Vagina (tissue), 2 donors: ENCODE measurements at places on chromosomes 5 and 9. TPM values are rescaled to one million over a fixed set of nuclear protein-coding genes. Genes with fewer than 3 reads are reported as not detected.
A peak's percentile ranks its signal among the peaks of the same experiment; 100 is the strongest.

Gene CDC42SE2
- total RNA-seq: 19.4 TPM

Gene CCDC152
- total RNA-seq: not detected

Gene SPINK4
- total RNA-seq: not detected

Gene PTPN3
- total RNA-seq: 15.5 TPM

Gene CAST
- 309 TPM for total RNA-seq

DNA sequence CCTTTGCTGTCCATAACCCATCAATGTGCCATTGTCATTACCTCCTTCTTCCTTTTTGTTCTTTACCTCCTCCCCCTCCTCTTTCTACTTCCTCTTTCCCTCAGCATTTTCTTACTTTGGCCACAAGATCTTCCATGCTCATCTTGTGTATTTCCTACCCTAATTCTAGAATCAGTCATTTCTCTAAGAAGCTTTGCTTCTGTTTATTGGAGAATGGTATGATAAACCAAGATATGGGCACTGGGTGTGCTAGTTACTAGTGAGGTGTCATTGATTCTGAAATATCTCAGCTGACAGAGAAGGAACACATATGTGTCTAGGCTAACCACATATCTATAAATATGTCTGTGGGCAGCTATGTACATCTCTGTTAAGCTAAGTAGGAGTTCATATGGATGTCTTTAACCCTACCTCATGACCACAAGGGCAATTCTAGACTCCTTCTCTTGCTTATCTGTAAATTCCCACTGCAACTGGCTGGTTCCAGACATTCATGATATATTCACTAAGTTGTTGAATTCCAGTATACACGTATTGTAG is 2051.3 kb upstream of the CDH9 start:
- DNase-seq: no peak

DNA sequence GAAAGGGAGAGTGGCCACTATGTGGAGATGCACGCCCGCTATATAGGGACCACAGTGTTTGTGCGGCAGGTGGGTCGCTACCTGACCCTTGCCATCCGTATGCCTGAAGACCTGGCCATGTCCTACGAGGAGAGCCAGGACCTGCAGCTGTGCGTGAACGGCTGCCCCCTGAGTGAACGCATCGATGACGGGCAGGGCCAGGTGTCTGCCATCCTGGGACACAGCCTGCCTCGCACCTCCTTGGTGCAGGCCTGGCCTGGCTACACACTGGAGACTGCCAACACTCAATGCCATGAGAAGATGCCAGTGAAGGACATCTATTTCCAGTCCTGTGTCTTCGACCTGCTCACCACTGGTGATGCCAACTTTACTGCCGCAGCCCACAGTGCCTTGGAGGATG is 19.8 kb downstream of the RGMB start:
- DNase-seq: no peak

GRCh38 chr9:126303488-126303887 is 23.1 kb upstream of the MVB12B start:
- peak; percentile 29 for DNase-seq

GRCh38 chr5:59843511-59844213 is 49.9 kb downstream of the PDE4D start:
- no peak for DNase-seq

DNA sequence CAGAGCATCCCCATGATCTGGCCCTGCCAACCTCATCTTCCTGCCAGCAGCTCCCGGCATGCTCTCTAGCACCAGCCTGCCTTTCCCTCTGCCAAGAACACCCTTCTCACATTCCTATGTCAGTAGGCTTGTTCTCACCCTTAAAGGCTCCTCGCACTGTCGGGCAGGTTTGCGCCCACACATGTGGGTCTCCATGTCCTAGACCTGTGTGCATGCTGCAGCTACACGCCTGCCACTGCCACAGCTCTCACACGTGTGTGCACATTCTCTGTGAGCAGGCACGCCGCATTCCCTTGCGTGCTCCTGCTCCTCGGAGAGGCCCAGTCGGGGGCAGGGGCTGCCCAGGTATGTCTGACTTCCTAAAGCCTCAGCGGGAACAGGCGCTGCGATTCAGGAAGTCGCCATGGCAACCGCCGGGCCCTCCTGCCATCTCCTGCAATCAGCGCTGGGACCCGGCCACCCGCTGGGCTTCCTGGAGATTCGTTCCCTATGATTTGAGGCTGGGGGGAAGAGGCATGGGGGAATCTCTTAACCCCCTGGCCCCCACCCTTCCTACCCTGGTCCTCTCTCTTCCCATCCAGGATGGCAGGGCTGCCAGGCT is 28.1 kb downstream of the NDUFA8 start:
- DNase-seq: no peak

DNA sequence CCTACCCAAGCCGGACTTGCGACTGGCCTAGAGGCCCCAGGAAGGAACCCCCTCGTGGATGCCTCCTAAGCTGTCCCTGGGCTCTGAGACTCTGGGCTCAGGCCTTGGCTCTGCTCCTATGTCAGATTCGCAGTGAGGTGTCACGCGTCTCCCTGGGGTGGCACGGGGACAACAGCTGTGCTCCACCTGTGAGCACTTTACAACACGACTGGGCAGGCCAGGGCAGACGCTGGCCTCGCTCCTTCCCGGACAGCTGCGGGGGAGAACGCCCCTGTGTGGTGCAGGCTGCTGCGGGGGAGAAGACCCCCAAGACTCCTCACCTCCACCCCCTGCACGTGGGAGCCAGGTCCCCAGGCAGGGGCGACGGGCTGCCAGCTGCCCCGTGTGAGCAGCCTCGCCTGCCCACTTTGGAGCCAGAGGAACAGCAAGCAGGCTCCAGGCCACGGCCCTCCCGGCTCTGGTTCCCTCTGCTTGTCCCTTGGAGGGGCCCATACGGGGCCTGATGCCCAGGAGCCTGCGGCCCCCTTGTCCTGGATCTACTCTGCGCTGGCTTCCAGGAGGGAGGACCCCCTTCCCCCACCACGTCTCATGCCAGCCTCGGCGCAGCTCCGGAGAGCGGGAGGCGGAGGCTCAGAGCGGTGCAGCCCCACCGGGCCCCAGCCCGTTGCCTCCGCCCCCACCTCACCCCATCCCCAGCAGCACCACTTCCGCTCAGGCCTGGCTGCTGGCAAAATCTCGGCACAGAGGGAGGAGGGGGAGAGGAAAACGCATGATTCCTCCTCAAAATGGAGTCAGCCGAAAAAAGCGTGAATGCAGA is 36.0 kb downstream of the SARDH start:
- DNase-seq: no peak

DNA sequence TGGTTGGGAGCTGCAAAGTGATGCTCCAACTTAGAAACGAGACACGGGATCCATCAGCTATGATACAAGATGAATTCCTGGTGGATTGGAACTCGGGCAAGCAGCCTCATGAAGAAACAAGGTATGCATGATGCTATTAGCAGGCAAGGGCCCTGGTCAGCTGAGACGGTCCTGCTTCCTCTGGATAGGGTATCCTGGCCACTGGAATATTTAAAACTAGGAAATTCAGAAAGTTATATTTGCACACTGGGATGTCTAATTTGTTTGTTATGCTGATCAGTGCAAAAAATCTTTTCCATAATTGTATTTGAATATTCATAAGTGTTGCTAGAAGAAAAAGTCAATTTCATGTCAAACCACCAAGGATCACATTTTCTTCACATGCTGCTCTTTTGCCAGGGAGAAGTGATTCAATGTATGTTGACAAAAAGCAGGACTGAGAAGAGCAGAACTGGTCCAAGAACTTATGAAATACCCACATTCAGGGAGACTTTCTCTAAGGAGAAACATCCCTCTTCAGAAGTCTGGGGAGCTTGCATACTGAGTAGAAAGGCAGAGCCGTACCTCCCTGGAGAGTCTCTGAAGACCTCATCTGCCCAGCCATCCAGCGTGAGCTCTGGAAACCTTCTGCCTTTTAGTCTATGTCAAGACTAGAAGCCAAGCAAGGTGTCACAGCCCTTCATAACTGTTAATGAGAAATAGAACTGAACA is 6.7 kb upstream of the NXNL2 start:
- DNase-seq: no peak

DNA sequence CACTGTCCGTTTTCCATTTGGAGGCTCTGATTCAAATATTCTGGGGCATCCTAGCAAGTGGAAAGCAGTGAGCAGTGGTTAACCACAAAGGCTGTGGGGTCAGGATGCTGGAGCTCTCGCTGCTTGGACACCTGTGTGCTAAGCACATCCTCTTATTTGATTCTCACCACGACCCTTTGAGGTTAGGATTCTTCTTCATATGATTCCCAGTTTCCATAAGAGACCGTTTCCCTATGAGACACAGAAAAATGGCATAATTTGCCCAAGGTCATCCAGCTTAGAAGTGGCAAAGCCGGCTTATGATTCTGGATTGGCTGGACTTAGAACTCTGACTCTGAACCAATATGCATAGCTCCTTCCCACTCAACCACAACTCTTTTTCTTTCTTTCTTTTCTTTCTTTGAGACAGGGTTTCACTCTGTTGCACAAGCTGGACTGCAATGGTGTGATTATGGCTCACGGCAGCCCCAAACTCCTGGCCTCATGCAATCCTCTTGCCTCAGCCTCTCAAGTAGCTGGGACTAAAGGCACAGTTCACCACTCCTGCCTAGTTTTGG is 207.7 kb downstream of the TTLL11 start:
- no peak for DNase-seq

- DNase-seq: no peak
These were observed 4.8 kb upstream of the ST6GALNAC4 start for GRCh38 chr9:127921557-127922120.

GRCh38 chr9:2261421-2262103 is 246.4 kb downstream of the SMARCA2 start:
- no peak for DNase-seq

DNA sequence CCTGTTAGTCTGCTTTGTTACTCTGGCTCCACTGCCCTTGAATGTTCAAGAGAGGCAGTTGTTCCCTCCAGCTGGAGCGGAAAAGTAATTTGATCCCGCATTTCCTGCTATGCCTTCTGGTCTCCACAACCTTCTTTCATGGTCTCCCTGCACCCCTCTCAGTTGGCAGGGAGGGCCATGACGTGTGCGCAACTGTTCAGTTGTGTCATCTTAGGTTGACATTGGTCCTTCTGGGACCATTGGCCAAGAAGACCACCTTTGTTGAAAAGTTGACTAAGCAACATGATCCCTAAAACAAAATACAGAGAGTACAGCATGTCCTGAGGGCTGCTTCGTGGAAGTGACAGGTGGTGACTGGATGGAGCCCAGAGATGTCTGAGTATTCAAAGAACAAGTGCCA is 192.5 kb upstream of the TUT7 start:
- no peak for DNase-seq

GRCh38 chr5:56090793-56091460 is 96.2 kb upstream of the IL6ST start:
- DNase-seq: no peak

- no peak for DNase-seq
These were observed 153.5 kb downstream of the MAT2B start for GRCh38 chr5:163658702-163659567.

DNA sequence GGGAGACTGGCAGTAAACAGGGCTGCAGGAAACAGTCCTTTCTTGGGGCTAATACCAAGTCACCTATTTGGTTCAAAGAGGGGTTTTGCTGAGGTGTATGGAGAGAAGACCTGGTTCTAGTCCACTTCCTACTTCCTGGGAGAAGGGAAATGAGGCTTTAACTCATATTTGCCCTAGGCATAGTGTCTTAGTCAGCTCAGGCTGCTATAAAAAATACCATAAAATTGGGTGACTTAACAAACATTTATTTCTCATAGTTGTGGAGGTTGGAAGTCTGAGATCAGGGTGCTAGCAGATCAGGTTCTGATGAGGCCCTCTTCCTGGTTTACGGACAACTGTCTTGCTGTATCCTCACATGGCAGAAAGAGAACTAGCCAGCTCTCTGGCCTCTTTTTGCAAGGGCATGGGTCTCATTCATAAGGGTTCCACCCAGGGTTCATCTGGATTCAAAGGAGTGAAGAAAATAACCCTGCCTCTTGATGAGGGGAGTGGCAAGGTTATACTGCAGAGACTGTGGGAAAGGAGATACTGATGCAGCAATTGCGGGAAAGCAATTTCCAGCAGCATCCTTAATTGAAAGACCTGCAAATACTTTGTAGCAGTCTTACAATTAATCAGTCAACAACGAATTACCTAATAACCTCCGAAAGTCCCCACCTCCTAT is 40.5 kb downstream of the ANKDD1B start:
- no peak for DNase-seq

- no peak for DNase-seq
These were observed 1069.1 kb downstream of the EFNA5 start for GRCh38 chr5:106601620-106602019.

- no peak for DNase-seq
These were observed 909 bp downstream of the NDFIP1 start for GRCh38 chr5:142109331-142110045.

DNA sequence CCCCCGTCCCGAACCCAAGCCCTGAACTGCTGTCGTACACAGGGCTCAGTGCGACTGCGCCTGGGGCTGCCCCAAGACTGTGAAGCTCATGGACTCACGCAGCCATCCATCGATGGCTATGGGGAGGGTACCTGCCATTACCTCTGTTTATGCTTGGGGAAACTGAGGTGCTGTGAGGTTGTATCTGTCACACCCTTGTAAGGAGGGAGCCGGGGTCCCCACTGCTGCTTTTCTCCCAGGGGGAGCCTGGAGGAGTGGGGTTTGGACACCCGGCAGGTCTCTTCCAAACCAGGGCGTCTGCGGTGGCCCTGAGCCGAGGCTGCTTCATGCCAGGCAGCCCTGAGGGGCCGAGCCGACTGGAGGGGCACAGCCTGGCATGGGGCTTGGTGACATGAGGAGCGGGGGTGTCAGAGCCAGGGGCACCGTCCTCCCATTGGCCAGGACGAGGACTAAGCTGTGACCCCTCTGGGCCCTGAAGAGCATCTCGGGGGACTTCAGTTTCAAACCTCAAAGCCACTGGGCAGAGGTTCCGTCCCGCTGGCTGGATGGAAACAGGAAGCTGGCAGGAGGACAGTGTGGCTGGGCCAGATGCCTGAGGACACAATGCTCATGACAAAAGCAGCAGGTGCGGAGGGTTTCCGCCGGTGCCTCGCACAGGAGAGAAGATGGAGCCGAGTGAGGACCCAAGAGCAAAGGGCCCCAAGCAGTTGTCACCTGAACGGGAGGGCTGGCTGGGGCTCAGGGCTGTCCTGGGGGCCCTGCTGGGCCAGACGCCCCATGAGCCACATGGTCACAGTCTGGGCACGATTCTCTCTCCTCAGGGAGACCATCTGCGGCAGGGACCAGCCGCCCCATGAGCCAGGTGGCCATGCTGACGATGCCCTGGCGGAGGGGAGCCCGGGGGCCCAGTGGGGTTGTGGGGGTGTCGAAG is 54.4 kb upstream of the EXOC3 start:
- peak; percentile 74 for DNase-seq

GRCh38 chr5:94010814-94011213 is 269.4 kb upstream of the POU5F2 start:
- no peak for DNase-seq

DNA sequence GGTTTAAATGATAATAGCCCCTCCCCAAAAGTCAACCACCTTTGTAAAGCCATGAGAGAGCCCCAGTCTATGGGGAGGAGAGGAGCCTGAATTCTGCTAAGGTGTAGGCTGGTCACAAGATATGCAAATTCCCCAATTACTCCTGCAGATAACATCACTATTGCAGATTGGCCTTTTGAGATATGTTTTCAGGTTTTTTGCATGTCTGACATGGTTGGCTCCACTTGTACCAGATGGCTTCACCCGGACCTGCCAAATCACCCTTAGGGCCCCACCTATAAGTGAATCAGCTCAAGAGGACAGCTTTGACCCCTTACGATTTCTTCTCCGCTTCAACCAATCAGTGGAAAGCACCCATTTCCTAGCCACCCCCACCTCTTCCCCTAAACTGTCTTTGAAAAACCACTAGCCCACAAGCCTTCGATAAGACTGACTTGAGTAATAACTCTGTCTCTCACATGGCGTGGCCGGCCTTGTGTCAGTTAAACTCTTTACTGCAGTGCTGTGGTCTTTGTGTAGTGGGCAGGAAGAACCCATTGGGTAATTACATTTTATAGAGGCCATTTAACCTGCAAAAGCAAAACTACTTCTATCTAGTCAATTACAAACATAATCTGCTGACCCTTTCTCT is 69.7 kb downstream of the PRLR start:
- no peak for DNase-seq
